MCF 10A (cell line): ENCODE measurements at places on chromosomes 1 and 21.

GRCh38 chr1:117719004-117719403, 113.2 kb downstream of the TENT5C start:
- no peaks in the 10 kb centered on the region for H3K36me3 ChIP-seq
- H3K4me3 ChIP-seq = no peak overlapping the region
- no peak overlapping the region for H3K27ac ChIP-seq
- no peaks in the 10 kb centered on the region for H3K4me1 ChIP-seq
- DNase-seq = no peak

- DNase-seq = no peak
- no peaks in the 10 kb centered on the region for H3K36me3 ChIP-seq
- H3K4me1 ChIP-seq = no peaks in the 10 kb centered on the region
- H3K4me3 ChIP-seq = no peak overlapping the region
- H3K27me3 ChIP-seq = no peaks in the 10 kb centered on the region
Observed at GRCh38 chr1:240054109-240054701, 37.5 kb upstream of the FMN2 start.

GRCh38 chr1:108644984-108645383, 15.9 kb downstream of the HENMT1 start:
- DNase-seq = no peak
- no peaks in the 10 kb centered on the region for H3K27me3 ChIP-seq

DNA sequence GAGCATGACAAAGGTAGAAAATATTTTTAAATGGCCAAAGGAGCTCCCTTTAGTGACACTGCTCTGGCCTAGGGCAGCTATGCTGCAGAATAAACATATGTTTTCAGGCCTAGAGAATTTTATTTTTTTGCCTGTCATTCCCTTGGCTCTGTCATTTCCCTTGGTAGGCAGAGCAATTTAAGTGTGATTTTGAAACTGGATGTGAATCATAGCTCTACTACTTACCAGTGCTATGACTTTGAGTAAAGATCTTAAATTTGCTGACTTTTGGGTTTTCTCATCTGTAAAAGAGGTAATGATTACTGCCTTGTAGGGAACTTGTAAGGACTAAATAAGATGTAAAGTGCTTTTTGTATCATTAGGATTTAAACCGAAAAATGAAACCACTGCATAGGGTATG, 189.0 kb upstream of the ZRANB2 start:
- no peaks in the 10 kb centered on the region for H3K36me3 ChIP-seq
- H3K27me3 ChIP-seq = no peaks in the 10 kb centered on the region
- no peak overlapping the region for H3K4me3 ChIP-seq
- DNase-seq = peak; percentile 2

- peaks cover 74% of the 10 kb centered on the region for H3K36me3 ChIP-seq
- H3K4me3 ChIP-seq = no peak overlapping the region
- H3K27me3 ChIP-seq = no peaks in the 10 kb centered on the region
- peaks cover 17% of the 10 kb centered on the region for H3K4me1 ChIP-seq
Observed at GRCh38 chr1:11026903-11027302, 14.4 kb downstream of the TARDBP start.

DNA sequence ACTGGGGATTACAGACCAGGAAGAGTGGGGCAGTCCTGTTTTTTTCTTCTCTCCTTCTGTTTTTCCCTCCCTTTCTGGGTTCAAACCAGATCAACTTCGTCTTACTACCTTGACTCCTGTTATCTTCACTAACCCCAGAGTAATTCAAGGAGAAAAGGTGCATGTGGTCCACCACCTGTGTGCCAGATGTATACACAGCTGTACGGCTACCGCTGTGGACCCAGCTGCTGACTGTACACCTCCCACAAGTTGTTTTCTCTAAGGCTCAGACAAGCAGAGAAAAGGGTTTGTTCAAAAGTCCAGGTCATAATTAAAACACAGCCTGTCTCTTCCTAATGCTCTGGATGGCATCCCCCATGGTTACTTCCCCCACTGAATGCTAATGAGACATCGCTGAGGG, 102.1 kb downstream of the LMX1A start:
- H3K4me1 ChIP-seq = peaks cover 7% of the 10 kb centered on the region
- no peak for DNase-seq
- H3K4me3 ChIP-seq = no peak overlapping the region
- peaks cover 43% of the 10 kb centered on the region for H3K27me3 ChIP-seq

DNA sequence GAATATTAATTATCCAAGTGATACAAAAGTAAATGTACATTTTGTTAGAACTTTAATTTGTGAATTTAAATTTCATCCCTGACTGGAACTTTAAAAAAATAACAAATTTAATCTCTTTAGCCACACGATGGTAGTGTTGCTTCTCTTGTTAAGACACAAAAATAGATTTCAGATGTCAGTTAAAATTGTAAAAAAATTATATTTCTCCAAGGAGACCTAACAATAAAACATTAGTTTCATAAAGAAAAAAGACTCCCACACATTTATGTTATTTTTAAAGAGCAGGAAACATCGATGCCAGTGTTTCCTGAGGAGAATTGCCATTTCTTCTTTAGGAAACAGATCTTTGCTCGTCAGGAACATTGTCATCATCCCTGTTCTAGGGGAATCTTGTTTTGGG, 74.0 kb upstream of the DEPDC1 start:
- no peak overlapping the region for H3K4me3 ChIP-seq
- peaks cover 5% of the 10 kb centered on the region for H3K36me3 ChIP-seq
- no peak for DNase-seq
- H3K27ac ChIP-seq = no peak overlapping the region
- H3K27me3 ChIP-seq = peaks cover 63% of the 10 kb centered on the region

DNA sequence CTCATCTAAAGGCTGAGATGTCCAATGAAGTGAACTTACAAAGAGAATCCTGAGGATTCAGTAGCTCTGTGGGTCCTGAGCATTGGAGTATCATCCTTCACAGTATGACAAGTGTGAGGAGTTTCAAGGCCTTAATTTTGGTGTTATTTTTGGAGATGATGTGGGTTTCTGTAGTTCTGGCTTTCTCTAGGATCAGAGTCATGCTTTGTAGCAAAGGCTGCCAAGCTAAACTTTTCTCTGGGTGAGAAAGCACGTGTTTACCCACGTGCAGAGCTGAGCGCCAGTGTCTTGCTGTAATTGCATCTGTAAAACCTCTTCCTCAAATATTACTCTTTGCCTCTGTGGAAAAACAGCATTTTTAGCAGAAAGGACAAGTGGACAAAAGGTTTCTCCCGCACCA, 387.8 kb upstream of the LYPLAL1 start:
- no peak overlapping the region for H3K27ac ChIP-seq
- no peaks in the 10 kb centered on the region for H3K4me1 ChIP-seq
- H3K4me3 ChIP-seq = no peak overlapping the region
- H3K27me3 ChIP-seq = no peaks in the 10 kb centered on the region
- DNase-seq = peak; percentile 40
- H3K36me3 ChIP-seq = no peaks in the 10 kb centered on the region

- H3K27ac ChIP-seq = no peak overlapping the region
- H3K4me3 ChIP-seq = no peak overlapping the region
- H3K27me3 ChIP-seq = no peaks in the 10 kb centered on the region
- no peaks in the 10 kb centered on the region for H3K4me1 ChIP-seq
- DNase-seq = peak; percentile 14
Observed at GRCh38 chr1:188988589-188988988, 1489.1 kb downstream of the BRINP3 start.

- no peak overlapping the region for H3K4me3 ChIP-seq
- H3K4me1 ChIP-seq = peaks cover 68% of the 10 kb centered on the region
- peak; percentile 84 for DNase-seq
- H3K27me3 ChIP-seq = no peaks in the 10 kb centered on the region
Observed at GRCh38 chr1:23098463-23099170, 70.0 kb downstream of the LUZP1 start.

GRCh38 chr1:223845037-223845809, 524 bp downstream of the TP53BP2 start:
- DNase-seq = peak; percentile 77
- no peaks in the 10 kb centered on the region for H3K27me3 ChIP-seq
- peak overlapping the region; percentile 87 for H3K4me3 ChIP-seq
- H3K27ac ChIP-seq = peak overlapping the region; percentile 100
- H3K36me3 ChIP-seq = peaks cover 6% of the 10 kb centered on the region

DNA sequence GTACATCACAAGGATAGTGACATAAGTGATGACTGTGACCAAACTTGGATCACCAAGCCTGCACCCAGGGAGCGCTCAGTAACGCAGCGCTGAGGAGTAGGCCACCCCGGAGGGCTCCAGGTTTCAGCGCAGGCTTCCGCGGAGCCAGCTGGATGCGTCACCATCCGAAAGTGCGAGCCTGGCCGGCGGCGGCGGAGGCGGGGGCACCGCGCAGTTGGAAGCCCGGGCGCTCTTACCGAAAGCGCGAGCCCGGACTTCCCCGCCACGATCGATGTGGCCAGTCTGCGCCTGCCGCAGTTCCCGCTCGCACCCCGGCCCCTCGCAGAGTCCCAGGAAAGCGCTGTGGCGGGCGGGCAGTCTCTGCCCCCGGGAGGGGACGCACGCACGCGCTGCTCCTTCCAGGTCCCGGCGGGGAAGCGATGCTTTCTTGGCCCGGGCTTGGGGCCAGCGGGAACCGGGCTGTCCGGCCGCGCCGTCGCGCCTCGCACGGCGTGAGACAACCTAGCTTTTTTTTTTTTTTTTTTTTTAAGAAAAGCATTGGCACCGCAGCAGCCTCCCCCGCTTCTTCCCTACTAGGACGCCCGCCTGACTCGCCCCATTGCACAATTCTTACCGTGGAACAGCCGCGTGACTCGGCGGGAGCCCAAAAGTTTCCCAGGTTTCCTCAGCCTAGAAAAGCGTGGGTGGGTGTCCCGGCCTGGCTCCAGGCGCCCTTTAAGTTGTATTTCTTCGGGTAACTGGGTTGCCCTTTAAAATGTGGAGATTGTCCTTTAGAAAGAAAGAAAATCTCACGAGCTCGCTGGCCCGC, 36.4 kb upstream of the JAK1 start:
- H3K4me3 ChIP-seq = peak overlapping the region; percentile 72
- peak; percentile 86 for DNase-seq
- H3K36me3 ChIP-seq = peaks cover 5% of the 10 kb centered on the region

GRCh38 chr1:70334436-70334835, 20.1 kb downstream of the ANKRD13C start:
- H3K27ac ChIP-seq = no peak overlapping the region
- no peaks in the 10 kb centered on the region for H3K4me1 ChIP-seq
- no peaks in the 10 kb centered on the region for H3K27me3 ChIP-seq
- DNase-seq = no peak

- no peak overlapping the region for H3K27ac ChIP-seq
- H3K36me3 ChIP-seq = no peaks in the 10 kb centered on the region
- peak; percentile 63 for DNase-seq
Observed at GRCh38 chr1:160834945-160835565, 27.6 kb downstream of the CD244 start.

DNA sequence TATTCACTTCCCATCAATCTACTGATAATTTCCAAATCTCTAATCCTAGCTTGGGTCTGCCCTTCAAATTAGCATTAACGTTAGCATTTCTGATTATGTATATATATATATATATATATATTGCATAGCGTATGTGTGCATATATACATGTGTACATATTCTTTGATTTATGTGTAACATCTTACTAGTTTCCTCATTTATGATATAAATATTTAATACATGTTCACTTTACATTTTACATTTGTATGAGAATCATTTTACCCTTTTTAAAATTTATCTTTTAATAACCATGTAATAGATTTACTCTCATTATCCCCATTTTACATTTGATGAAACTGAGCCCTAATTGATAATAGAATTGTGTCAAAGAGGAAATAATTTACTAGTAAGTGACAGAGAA, 164.7 kb downstream of the ZNF648 start:
- DNase-seq = no peak
- no peaks in the 10 kb centered on the region for H3K36me3 ChIP-seq
- H3K27me3 ChIP-seq = peaks cover 12% of the 10 kb centered on the region
- no peak overlapping the region for H3K27ac ChIP-seq

DNA sequence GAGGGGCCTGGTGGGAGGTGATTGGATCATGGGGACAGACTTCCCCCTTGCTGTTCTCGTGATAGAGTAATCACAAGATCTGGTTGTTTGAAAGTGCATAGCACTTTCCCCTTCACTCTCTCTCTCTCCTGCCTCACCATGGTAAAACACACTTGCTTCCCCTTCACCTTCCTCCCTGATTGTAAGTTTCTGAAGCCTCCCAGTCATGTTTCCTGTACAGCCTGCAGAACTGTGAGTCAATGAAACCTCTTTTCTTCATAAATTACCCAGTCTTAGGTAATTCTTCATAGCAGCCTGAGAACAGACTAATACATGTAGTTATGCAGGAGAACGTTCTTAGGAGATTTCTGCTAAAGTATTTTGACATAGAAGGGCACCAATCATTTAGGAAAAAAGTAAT, 59.9 kb upstream of the FBXO28 start:
- no peak overlapping the region for H3K4me3 ChIP-seq
- no peaks in the 10 kb centered on the region for H3K27me3 ChIP-seq
- DNase-seq = no peak

GRCh38 chr1:172239901-172240300, 180.6 kb upstream of the C1orf105 start:
- H3K4me1 ChIP-seq = no peaks in the 10 kb centered on the region
- no peak overlapping the region for H3K4me3 ChIP-seq
- no peaks in the 10 kb centered on the region for H3K27me3 ChIP-seq
- no peak overlapping the region for H3K27ac ChIP-seq

- no peak for DNase-seq
- peaks cover 40% of the 10 kb centered on the region for H3K27me3 ChIP-seq
- no peaks in the 10 kb centered on the region for H3K36me3 ChIP-seq
Observed at GRCh38 chr1:111372336-111372965, 55.1 kb downstream of the OVGP1 start.

GRCh38 chr1:54199151-54199764, 572 bp downstream of the CYB5RL start:
- H3K4me3 ChIP-seq = peak overlapping the region; percentile 93
- DNase-seq = no peak
- H3K27ac ChIP-seq = peak overlapping the region; percentile 95
- H3K4me1 ChIP-seq = peaks cover 22% of the 10 kb centered on the region

DNA sequence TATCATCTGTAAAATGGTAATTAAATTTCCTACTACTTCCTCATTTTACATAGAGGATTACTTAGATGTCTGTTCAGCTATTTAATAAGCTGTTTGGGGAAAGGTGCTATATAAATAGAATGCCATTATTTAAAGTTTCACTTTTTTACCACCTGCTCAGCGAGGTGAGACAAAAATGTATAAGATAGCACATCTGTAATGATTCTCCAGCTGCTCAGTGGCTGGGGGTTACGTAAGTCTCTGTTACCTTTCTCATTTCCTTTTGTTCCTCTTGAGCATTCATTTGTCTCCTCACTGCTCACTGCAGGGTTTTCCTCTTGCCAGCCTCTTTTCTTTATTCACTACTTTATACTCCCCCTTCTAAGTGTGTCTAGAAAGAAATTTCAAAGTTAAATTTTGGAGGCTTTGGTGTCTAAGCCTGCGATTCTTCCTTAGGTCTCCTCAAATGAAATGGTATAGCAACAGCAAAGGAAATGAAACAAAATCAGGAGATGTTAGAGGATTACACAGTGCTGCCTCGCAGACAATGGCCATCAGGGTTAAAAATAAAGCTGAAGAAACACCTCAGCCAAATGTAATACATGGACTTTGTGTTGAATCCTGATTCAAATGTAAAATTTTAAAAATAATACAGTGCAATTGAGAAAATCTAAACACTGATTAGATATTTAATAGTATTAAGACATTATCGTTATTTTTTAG, 6.8 kb downstream of the RGS8 start:
- H3K4me3 ChIP-seq = no peak overlapping the region
- H3K27ac ChIP-seq = no peak overlapping the region
- peaks cover 6% of the 10 kb centered on the region for H3K27me3 ChIP-seq
- peaks cover 36% of the 10 kb centered on the region for H3K4me1 ChIP-seq
